ENCODE measurements at places on chromosomes 2 and 18.
A peak's percentile ranks its signal among the peaks of the same experiment; 100 is the strongest.

GRCh38 chr2:64960819-64961218, 28.4 kb upstream of the SLC1A4 start:
- DNase-seq = no peak

- no peak for DNase-seq
Measured at GRCh38 chr2:232238108-232238507, 140.4 kb upstream of the ALPP start.

- no peak for DNase-seq
Measured at GRCh38 chr2:235127931-235128330, 176.1 kb downstream of the SH3BP4 start.

GRCh38 chr2:10145519-10146357, 23.2 kb downstream of the RRM2 start:
- DNase-seq = no peak

GRCh38 chr2:113285816-113286215, 7.1 kb upstream of the PAX8 start:
- DNase-seq = no peak

DNA sequence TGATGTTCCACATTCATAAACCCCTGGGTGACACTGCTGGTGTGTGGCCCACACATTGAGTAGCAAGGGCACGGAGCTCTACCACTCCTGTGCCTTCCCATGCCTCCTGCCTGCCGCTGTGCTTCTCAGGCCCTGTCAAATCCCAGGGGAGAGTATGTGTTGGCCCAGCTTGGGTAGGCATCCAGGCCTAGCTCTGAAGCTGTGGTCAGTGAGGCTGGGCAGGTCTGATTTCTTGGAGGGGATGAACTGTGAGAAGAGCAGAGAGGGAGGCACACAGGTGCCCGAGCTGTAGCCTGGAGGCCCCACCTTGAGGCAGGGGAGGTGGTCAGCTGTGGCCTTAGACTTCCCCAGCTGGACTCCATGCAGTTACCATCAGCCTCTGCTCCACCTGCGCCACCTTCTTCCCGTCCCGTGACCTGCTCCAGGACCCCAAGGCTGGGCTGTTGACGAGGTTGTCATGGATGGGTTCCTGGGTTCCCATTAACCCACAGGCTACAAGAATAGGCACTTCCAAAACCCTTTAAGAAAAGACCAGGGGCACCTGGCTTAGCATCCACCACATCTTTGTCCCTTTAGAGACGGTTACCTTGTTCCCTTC, 23.6 kb downstream of the MCFD2 start:
- no peak for DNase-seq

DNA sequence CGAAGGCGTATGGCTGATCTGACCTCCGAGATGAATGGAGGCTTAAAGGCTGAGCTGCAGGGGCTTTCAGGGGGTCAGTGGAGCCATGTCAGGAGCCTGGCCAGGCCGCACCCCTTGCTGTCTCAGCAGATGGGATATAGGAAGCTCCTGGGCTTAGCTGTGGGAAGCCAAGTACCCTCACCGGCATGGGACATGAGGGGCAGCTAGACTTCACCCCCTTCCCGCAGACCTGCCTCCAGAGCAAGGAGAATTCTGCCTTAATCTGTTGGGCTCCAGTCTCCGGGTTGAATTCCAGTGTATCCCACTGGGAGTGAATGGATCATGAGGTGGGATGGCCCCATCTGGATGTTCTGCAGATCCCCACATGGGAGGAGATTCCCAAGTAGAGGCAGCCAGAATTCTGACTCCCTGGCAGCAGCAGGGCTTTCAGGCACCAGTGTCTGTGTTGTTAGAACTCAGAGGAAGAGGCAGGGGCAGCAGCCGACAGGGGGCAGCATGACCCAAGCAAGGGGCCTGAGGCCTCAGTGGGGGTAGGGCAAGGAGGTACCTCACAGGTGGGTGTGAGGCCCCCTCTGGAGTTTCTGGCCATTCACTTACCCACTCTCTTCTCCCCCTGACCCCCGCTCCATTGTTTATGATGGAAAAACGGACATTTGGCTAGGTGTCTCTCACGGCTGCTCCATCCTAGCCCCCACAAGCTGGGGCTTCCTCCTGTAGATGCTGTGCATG, 19.1 kb downstream of the CAPG start:
- peak; percentile 39 for DNase-seq

- DNase-seq = no peak
Measured at GRCh38 chr2:43363120-43363519, 136.7 kb upstream of the ZFP36L2 start.

- no peak for DNase-seq
Measured at GRCh38 chr2:231565887-231566594, 26.6 kb upstream of the TEX44 start.

- DNase-seq = no peak
Measured at GRCh38 chr2:170056900-170057299, 121.0 kb upstream of the MYO3B start.

DNA sequence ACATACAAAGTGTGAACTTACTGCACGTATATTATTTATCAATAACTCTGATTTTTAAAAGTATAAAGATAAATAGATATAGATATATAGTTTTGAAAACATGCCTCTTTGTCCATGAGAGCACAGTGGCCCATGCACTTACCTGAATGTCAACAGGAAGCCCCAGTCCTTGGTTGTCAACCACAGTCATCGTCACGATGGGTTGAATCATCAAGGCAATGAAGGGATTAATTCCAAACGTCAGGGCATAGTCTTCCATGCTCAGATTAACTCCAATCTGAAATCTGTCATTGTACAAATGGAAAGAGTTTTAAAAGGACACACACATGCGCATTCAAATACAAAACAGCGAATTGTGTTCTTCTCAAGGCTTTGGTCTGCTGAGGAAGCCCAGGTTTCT, 15.5 kb downstream of the SCYGR4 start:
- DNase-seq = no peak

DNA sequence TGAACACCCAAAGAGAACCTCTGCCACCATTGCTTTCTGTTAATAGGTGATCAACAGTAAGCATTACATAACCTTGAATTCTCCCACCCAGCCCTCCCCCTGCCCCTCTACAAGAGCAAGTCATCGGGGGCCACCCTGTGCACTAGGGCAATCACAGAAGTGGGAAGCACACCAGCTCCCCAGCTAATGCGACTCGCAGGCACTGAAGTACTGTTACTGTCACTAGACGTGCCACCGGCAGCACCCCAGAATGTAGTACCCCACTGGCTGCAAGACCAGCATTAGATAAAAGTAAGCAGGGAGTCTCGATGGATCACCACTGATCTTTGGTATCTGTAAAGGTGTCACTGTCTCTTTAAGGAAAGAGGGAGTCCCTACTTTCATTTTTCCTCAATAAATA, 167.6 kb downstream of the FAM210A start:
- DNase-seq = no peak

GRCh38 chr18:48862132-48862531, 88.6 kb downstream of the SMAD7 start:
- DNase-seq = peak; percentile 64

DNA sequence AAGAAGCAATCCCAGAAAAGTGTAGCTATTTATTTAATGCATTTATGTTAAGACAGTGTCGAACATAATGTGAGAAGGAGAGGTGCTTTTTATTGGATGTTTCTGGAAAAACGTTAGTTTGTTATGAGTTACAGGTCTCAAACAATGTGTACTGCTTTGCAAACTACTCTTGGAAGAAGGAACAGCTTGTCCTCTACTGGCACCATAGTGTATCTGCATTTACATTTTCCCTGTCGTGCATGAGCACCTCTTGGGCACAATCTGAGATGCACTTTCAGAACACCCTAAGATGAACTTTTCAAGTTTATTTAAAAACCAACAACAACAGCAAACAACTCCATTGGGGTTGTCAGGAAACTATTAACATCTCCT, 22.8 kb downstream of the CCNYL1 start:
- peak; percentile 74 for DNase-seq
